Activated CD4-positive, CD25-positive, alpha-beta regulatory T cell (primary cell): ENCODE measurements at places on chromosomes 4 and X.

- no peak for DNase-seq
Observed at GRCh38 chrX:16770970-16771482, 15.2 kb upstream of the TXLNG start.

DNA sequence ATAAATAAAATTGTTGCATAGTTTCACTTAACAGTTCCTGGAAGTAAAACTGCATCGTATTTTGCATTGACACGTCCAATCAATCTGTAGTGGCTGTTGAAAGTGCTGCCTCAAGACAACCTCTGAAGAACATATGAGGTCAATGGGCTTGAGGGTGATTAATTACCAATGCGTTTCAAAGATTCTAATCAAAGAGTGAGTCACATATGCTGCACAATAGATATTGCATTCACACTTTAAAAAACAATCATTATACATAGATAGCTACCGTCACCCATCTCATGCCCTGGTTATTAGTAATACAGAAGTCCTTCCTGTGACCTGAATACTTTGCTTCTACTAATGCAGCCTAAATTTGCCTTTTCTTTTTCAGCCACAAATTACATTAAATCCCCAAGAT, 743.3 kb upstream of the SLIT2 start:
- DNase-seq = no peak

GRCh38 chr4:147194114-147194513, 248.4 kb upstream of the TTC29 start:
- no peak for DNase-seq

GRCh38 chrX:134963041-134963440, 27.8 kb upstream of the SMIM10 start:
- DNase-seq = no peak

DNA sequence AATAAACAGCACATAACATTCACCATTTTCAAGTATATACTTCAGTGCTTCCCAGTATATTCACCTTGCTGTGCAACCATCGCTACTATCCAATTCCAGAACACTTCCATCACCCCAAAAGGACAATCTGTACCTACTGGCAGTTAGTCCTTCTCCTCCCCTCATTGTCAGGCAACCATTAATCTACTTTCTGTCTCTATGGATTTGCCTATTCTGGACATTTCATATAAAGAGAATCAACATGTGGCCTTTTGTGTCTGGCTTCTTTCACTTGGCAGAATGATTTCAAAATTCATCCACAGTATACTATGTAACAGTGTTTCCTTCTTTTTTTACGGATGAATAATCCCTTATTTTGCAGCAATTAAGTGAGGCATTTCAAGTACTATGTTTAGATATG, 189.4 kb downstream of the FBXW7 start:
- no peak for DNase-seq

DNA sequence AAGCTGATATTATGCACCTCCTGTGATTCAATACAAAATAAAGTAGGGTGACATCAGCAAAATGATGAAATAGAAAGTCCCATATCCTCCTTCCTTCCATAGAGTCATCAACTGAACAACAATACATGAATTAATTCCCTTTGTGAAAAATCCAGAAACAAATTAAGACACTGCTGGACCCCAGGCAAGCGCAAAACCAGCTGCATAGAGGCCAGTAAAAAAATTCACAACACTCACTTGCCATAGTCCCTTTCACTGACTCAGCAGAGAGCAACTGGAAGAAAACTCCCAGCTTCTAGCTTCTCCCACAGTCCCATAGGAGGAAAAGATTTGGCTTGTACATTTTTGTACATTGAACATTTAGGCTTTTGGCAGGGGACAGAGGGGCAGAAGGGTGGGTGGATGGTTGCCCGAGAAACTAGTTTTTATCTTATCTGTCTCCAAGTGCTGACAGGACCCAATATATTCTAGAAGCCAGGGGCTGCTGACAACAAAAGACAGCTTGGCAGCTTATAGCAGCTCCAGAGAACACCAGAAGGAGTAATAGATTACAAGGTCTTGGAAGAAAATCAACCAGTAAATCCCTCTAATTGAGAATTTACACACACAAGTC, 124.6 kb downstream of the NDST3 start:
- DNase-seq = no peak

GRCh38 chr4:158762553-158762952, 6.3 kb upstream of the FNIP2 start:
- no peak for DNase-seq

GRCh38 chr4:92864096-92864495, 560.3 kb downstream of the GRID2 start:
- DNase-seq = no peak

DNA sequence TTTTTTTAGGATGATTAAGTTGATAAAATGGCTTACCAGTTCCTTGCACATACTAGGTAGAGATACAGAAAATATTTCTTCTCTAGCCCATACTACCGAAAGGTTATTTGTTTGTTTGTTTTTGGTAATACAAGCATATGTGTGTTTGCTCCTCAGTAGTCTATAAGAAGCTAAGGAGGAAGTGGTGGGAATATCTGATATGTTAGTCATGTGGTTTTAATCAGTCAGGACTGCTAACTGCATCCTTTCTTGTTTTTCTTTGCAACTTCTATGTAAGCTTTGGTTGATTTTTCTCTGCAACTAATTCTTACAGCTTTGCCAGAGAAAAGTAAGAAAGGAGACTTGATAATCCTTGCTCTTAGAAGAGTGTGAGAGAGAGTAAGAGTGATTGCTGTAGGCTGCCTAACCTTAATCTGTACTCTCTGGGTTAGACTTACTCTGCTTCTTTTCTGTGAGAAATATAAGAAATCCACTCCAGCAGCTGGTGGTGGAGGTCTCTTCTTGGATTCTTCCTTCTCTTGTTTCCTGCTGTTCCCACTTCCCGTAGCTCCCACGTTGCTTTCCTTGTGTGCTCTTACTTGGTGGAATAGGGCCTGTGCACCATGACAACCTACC, 28.3 kb downstream of the SEPTIN11 start:
- no peak for DNase-seq

DNA sequence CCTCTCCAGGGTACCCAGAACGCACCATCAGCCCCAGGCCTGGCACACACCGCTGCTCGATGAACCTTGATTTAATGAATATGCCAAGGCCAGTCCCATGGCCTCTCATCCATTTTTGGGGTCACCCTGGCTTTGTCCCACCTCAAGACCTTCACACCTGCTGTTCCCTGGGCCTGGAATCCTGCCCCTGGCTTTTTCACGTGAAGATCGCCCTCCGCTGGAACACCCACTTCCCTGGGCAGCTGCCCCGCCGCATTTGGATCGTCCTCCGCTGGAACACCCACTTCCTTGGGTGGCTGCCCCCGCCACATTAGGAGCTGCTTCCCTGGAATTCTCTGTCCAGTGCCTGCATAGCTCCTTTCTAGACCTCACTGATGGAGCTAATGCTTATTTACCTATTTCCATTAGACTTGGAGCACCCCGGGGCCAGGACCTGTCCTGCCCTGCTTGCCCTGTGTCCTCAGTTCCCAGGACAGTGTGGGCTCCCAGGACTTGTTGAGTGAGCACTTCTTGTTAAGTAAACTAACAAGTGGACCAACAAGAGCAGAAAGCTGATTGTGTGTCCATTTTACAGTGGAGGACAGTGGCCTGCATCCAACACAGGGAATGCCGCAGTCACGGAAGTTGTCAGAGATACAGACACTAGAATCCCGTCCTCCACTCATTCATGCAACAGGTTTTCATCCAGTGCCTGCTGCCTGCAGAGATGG, 12.5 kb downstream of the BLOC1S4 start:
- DNase-seq = no peak

DNA sequence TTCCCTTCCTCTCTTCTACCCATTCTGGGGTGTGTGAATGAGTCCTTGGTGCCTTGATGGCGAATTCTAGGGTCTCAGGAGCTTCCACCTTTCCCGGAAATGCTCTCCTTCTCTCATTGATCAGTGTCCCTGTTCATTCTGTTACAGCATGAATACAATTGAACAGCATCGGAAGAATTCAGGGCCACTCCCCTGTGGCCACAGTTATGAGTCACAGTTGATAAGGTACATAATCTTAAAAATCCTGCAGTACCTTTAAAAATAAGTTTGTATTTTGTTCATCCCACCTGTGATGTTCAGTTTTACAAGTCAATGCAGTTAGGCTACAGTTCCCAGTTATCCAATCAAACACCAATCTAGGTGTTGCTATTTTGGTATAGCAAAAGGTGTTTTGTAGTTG, 47.3 kb upstream of the FAM9A start:
- DNase-seq = no peak

DNA sequence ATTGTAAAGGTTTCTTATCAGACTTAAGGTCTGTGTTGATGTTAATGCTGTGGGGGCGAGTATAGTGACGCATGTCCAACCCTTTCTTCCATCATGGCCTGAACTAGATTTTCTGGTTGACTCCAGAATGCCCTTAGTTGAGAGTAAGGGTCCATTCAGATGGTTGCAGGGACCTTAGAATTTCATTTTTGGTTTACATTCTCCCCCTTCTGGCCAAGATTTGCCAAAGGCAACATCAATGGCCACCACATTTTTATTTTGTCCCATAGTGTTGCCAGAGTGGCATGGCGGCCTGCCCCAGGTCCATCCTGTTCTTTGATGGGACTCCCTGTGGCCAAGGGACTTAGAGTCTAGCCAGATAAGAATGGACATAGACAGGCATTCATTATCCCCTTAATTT, 368.5 kb downstream of the GPM6A start:
- DNase-seq = no peak

- no peak for DNase-seq
Observed at GRCh38 chr4:148808416-148808815, 366.2 kb upstream of the NR3C2 start.

GRCh38 chr4:109040441-109040840, 262.0 kb downstream of the COL25A1 start:
- DNase-seq = no peak

GRCh38 chr4:14233126-14233525, 605.6 kb upstream of the BOD1L1 start:
- DNase-seq = no peak

DNA sequence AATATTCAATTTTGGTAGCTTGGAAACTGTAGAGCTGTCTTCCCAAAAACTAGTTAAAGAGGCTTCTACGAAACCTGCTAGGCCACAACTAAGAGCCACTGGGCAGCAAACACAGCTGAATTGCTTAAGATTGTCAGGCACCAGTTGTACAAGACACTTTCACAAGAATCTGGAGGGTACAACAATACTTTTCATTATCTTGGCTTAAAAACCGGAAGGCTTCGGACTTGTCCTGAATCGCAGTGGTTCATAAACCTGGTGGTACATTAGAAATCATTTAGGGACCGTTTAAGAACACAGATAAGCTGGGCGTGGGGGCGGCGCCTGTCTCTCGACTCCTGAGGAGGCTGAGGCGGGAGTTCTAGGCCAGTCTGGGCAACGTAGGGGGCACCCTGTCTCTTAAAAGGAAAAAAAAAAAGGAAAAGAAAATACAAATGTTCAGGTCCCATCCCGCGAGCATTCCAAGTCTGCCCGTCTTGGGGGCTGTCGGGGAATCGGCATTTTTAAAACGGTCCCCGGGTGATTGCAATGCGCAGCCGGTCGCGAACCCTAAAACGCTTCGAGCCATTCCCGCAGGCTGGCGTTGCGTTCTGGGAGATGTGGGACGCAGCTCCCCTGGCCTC, 763 bp downstream of the PYURF start:
- no peak for DNase-seq

GRCh38 chr4:181478656-181479055, 764.5 kb upstream of the TENM3 start:
- no peak for DNase-seq
